ENCODE measurements at places on chromosomes 16 and 17.

GRCh38 chr16:71311553-71312158 lies 22.5 kb upstream of the CMTR2 start:
- no peak for DNase-seq

- no peak for DNase-seq
These were observed 7.8 kb upstream of the N4BP1 start for GRCh38 chr16:48617711-48618148.

DNA sequence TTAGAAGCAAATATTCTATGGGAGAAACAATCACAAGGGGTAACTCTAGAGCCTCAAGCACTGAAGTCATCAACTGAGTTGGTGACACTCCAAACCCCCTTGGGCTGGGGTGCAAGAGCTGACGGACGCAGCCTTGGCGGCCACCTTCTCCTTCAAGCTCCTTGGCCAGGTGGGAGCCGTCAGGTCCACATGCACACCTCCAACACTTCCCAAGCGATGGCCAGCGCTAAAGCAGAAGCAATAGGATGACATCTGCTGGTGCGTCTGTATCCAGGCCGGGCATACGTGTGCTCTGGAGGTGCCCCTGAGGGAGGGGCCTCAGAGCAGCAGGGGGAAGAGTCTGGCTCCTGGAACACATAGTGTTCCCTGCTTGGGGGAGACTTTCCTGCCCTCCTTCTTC lies 12.2 kb upstream of the FOXJ1 start:
- DNase-seq: no peak

DNA sequence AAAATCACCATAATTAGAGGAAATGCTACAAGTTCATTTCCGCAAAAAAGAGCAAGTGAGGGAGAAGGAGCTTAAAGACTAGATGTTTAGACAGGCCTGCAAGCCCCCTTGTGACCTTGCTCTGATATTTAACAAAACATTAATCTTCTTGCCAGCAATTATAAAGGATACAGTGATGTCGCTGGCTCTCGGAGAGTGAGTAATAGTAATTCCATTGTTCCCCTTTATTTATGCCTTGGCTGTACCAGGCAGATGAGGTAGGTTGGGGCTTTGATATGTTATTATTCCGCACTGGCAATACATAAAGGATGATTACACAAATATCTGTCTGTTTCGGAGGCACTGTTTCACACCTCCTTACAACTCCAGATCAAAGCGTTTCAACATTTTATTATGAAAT lies 204.8 kb upstream of the SALL1 start:
- no peak for DNase-seq

GRCh38 chr16:4839942-4840341 lies 7.1 kb downstream of the GLYR1 start:
- DNase-seq: no peak

GRCh38 chr17:17120294-17120693 lies 78.0 kb downstream of the MPRIP start:
- no peak for DNase-seq

DNA sequence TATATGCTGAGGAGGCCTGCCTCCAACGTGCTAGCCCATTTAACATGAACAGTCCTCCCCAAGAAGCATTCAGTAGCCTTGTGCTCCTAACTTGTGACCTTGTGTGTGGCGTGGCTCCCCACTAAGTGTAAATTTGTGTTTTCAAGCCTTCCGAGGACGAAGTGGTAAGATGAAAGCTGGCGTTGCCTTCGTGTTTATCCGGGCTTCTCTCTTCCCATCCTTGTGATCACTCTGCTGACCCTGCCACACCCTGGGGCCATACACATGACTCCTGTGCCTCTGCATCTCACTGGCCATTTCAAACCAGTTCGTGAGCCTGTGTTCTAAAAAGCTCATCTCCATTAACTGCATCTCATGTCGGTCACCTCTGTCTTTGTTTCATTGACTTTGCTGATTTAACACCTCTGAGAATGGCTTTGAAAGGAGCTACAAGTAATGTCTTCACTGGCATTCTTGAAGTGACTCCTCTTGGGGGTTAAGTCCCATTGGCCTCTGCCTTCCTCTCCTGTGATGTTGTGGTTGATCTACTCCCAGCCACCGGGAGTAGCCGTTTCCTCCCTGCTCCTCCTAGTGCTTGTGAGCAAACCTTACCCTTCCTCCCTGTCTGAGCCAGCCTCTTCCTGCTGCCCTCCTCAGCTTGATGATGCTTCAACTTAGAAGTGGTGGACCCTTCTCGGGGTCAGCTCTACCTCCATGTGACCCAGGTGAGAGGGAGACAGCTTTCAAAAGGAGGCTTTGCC lies 27.4 kb upstream of the NAGLU start:
- no peak for DNase-seq

- peak; percentile 91 for DNase-seq
These were observed 108.1 kb downstream of the SNX11 start for GRCh38 chr17:48215583-48216139.

GRCh38 chr16:9844361-9844760 lies 337.9 kb downstream of the GRIN2A start:
- no peak for DNase-seq

DNA sequence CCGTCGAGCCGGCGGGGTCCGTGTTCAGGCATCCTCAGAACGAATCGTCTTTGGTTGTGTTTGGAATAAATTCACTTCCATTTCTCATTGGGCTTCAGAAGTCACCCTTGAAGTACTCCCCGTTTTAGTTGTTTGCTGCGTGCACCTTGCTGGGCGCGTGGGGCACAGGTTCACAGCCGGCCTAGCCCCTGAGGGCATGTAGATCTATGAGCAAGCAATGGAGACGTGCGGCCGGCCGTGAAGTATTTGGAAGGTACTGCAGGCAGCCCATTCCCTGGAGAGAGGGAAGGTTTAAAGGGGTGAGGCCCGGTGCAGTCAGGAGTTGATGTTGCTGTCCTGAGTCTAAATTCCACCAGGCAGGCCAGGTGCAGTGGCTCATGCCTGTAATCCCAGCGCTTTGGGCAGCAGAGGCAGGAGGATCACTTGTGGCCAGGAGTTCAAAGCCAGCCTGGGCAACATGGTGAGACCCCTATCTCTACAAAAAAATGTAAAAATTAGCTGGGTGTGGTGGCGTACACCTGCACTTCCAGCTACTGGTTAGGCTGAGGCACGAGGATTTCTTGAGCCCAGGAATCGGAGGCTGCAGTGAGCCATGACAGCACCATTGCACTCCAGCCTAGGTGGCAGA lies 714 bp downstream of the ACSF3 start:
- no peak for DNase-seq

- no peak for DNase-seq
These were observed 193.9 kb upstream of the SOX9 start for GRCh38 chr17:71926746-71927398.

DNA sequence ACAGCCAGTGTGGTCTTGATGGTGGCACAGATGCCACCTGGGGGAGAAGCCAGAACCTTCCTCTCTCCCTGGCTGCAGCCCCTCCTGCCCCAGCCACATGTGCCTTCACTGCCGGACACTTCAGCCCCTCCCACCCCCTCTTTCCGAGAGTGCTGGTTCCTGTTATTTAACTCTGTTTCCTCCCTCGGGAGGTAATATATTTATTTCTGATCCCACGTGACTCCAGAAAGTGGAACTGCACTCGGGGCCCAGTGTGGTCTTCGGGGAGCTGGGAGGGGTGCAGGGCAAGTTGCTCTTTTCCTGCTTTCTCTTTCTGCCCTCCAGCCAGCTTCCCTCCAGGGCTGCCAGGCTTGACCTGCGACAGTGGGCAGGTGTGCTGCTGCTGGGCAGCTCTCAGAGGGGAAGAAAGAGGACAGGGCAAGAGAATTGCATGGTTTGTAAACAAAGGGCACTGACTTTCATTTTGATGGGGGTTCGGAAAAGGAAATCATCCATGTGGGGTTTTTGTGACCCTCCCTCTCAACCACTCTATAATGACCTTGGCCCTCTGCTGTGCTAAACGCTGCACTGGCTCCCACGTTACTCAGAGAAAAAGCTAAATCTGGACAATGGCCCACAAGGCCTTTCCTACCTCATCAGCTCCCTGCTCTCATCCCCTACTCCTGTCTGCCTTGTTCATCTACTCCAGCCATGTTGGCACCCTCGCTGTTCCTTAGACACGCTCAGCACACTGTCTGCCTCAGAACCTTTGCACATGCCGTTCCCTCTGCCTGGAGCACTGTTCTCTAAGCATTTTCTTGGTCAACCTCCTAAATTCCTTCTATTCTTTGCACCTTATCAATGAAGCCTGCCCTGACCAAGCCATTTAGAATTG lies 8.2 kb upstream of the CIITA start:
- no peak for DNase-seq

DNA sequence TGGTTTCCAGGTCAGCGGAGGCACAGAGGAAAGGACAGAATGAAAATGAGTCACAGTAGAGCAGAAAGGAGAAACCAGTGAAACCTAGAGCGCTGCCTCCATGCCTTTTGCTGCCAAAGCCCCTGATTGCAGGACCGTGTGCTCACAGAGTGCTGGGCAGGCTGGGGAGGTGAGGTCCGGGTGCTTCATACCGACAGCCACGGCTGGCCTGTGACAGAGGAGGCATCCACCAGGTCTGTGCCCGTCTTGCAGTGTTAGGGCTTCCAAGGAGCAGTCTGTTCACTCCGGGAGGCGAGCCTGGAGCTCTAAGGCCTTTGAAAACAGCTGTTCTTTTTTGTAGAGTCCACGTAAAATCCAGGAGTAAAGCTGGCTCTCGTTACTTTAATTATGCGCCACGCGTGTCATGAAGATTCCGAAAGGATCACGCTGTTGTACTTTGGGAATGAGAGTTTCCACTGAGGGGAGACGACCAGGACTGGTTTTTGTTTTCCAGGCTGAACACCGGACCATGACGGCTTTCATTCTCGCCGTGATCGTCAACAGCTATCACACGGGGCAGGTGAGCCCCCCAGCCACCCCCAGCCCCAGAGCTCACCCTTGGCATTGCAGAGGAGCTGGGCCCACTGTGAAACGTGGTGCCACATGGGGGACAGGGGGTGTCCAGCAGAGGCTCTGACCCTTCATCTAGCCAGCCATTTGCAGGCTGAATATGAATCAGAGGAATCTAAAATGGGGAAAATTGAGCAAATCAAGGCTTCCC lies 108.5 kb upstream of the CHMP6 start:
- DNase-seq: no peak

DNA sequence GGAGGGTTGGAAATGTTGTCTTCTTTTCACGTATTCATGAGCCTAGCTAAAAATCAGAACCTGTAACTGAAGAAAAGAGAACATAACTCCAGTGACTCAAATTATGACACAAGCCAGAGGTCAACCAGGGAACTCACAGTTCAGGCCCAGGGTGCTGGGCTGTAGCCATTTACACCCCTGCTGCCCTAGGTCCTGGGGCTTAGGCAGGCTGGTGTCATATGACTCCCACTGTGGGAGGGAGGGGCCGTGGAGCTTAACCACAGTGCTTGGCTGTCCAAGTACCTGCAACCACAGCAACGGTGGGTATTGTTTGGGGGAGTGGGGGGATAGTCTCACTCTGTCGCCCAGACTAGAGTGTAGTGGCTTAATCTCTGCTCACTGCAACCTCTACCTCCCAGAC lies 71.1 kb upstream of the AMZ2 start:
- DNase-seq: no peak

GRCh38 chr17:68101987-68102314 lies 66.4 kb downstream of the KPNA2 start:
- DNase-seq: no peak

- DNase-seq: no peak
These were observed 122.6 kb upstream of the RPL38 start for GRCh38 chr17:74080656-74081582.

DNA sequence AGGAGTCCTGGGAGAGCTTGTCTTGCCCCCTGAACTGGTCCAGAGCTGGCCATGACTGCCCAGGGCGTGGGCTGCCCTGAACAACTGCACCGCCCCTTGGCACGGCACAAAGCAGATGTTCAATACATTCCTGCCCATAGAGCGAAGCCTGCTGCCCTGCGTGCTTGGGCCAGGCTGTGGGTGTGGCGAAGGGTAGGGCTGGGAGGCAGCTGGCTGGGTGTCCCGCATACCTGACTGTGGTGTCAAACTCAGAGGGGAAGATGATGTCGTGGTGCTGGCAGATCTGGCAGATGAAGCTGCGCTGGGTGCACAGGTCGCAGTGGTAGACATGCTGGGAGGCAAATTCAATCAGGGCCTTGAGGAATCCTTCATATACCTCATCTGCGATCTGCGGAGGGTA lies 124.2 kb upstream of the SMURF2 start:
- DNase-seq: no peak

GRCh38 chr17:76866774-76867577 lies 1.2 kb upstream of the MGAT5B start:
- no peak for DNase-seq

GRCh38 chr17:55705847-55706246 lies 16.8 kb downstream of the TMEM100 start:
- peak; percentile 35 for DNase-seq

- DNase-seq: no peak
These were observed 3.7 kb downstream of the STARD3 start for GRCh38 chr17:39640591-39641031.

DNA sequence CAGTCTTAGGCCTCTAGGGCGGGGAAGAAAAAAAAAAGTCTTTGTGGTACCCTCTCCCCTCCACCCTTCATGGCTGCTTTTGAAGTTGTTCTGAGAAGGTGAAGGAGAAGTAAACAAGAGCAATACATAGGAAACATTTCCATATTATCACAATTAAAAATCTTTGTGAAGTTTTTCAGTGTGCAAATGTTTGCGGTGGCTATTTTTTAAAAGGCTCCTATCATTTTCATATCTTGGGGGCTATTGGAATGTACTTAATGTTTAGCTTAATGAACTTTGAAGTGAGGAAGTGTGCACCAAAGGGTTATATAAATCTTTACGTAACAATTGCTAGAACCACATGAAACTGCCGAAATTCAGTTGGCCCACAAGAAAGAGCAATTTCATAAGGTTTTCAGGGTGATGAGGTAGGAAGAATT lies 7.6 kb downstream of the NOL11 start:
- DNase-seq: no peak

- DNase-seq: no peak
These were observed 10.7 kb downstream of the NLK start for GRCh38 chr17:28053044-28053670.
